ENCODE measurements at places on chromosomes 1 and 21.

DNA sequence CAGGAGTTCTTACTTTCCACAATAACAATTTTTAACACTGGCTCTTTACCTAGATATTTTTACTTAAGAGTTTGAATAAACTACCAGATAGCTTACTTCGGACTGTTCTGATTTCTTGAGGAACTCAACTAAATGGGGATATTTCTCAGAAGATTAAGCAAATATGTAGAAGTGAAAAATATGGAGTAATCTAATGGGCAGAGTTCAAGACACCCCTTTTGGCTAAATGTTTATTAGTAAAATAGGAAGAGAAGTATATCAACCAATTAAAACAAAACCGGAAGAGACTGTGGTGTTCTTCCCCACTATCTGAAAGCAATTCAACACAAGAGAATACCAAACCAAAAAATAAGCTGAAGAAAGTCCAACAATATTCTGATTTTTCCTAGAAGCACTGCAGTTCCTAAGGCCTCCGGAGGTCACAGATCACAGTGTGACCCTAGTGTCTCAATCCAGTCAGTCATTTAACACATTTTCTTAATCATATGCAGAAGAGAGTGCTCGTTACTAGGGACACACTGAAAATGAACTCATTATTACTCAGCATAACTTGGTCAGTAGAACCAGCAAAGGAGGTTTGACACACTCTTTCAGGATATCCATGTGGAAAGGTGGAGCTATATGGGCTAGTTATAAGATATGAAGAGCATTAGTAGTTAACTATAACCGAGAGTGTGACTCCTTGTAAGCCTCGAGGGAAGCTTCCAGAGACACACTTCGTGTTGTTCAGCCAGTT, 5.2 kb downstream of the SIPA1L2 start:
- DNase-seq: no peak
- peaks cover 53% of the 10 kb centered on the region for H3K4me1 ChIP-seq
- peak overlapping the region; percentile 58 for H3K27ac ChIP-seq
- no peaks in the 10 kb centered on the region for H3K36me3 ChIP-seq
- H3K27me3 ChIP-seq: no peaks in the 10 kb centered on the region
- H3K4me3 ChIP-seq: no peak overlapping the region

- no peaks in the 10 kb centered on the region for H3K36me3 ChIP-seq
- H3K27ac ChIP-seq: peak overlapping the region; percentile 36
- H3K4me3 ChIP-seq: no peak overlapping the region
- DNase-seq: no peak
- no peaks in the 10 kb centered on the region for H3K4me1 ChIP-seq
Measured at GRCh38 chr1:64527165-64527564, 57.2 kb downstream of the CACHD1 start.

- no peak for DNase-seq
- no peak overlapping the region for H3K4me3 ChIP-seq
- H3K4me1 ChIP-seq: peaks cover 17% of the 10 kb centered on the region
- H3K27ac ChIP-seq: peak overlapping the region; percentile 80
- no peaks in the 10 kb centered on the region for H3K27me3 ChIP-seq
Measured at GRCh38 chr1:154726443-154726842, 118.5 kb upstream of the ADAR start.

DNA sequence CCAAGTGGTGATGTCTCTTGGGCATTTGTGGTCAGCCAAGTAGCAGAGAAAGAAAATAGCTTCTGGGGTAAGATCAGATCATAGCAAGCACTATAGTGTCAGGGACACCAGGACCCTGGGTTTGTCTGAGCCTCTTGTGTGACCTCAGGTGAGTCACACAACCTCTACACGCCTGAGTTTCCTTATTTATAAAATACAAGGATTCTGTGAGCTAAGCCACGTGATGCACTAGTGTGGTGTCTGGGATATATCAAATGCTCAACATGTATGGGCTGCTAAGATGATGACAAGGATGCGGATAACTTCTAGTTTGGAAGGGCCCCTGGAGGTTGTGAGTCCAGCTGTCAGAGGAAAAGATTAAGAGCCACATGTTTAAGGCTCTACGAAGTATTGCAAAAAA, 24.5 kb upstream of the ZNF436 start:
- H3K4me1 ChIP-seq: peaks cover 22% of the 10 kb centered on the region
- DNase-seq: no peak
- H3K4me3 ChIP-seq: no peak overlapping the region
- no peaks in the 10 kb centered on the region for H3K27me3 ChIP-seq
- H3K36me3 ChIP-seq: peaks cover 8% of the 10 kb centered on the region

DNA sequence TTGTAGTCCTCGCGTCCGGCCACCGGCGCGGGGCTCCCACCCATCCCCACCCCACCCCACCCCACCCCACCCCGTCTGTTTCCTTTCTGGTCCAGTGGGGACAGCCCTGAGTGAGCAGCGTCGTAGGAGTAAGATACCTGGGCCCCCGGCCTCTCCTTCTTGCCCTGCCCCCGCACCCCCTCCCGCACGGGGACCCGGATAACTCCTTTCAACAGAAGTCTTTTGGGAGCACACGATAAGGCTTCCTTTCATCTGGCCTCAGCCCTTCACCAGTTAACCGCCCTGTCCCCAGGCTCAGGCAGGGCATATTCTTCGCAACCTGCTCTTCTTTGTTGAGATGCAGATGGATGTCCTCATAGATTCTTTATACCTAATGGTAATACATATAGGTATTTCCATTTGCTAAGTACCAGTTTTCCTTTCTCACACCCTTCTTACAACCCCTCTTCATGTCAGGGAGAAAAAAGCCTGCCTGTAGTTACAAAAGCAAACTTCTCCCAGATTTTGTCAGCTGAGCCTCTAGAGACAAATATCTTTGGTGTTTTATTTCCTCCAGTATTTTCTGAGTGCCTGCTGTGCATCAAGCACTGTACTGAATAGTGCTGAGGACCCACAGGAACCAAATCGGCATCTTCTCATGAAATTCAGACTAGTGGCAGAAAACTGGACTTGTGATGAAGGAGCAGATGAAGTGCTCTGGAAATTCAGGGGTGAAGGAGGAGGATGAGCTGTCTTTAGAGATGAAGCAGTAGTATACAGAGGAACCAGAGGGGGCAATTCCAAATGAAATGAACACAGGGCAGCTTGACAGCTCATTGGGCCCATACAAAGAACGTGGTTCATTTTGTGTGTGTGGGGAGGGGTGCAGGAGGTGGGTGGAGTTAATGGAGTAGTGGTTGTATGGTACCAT, 33.6 kb downstream of the SLC2A1 start:
- no peak for DNase-seq
- H3K27me3 ChIP-seq: no peaks in the 10 kb centered on the region
- peak overlapping the region; percentile 84 for H3K27ac ChIP-seq
- peaks cover 15% of the 10 kb centered on the region for H3K4me1 ChIP-seq

- H3K4me1 ChIP-seq: no peaks in the 10 kb centered on the region
- H3K4me3 ChIP-seq: no peak overlapping the region
- H3K27ac ChIP-seq: no peak overlapping the region
Measured at GRCh38 chr1:171754353-171754705, 12.5 kb upstream of the VAMP4 start.

GRCh38 chr21:38683222-38683621, 122.5 kb upstream of the ETS2 start:
- H3K4me1 ChIP-seq: no peaks in the 10 kb centered on the region
- no peak overlapping the region for H3K4me3 ChIP-seq
- no peaks in the 10 kb centered on the region for H3K27me3 ChIP-seq
- DNase-seq: no peak
- no peak overlapping the region for H3K27ac ChIP-seq

- H3K27me3 ChIP-seq: no peaks in the 10 kb centered on the region
- H3K4me1 ChIP-seq: no peaks in the 10 kb centered on the region
- no peak overlapping the region for H3K4me3 ChIP-seq
- H3K27ac ChIP-seq: no peak overlapping the region
- no peaks in the 10 kb centered on the region for H3K36me3 ChIP-seq
Measured at GRCh38 chr1:231856894-231857293, 230.3 kb downstream of the DISC1 start.

DNA sequence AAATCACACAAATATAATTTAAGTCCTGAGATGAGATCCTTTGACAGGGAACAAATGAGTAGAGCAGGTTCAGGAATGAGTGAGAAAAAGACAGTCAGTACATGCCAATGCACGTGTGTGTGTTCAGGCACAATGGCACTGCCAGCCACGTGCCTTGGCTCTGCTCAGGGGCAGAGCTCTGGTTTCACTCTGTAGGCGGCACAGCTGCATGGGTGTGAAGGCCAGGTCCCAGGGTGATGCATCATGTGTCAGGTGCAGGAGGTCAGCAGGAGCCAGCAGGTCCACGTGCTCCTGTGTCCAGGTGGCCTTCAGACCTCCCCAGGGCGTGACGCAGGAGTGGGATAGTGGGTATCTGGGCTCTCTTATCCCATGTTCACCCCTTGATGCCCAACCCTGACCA, 386.1 kb downstream of the KCNH1 start:
- H3K36me3 ChIP-seq: no peaks in the 10 kb centered on the region
- H3K4me3 ChIP-seq: no peak overlapping the region
- H3K27me3 ChIP-seq: no peaks in the 10 kb centered on the region

- peak overlapping the region; percentile 67 for H3K27ac ChIP-seq
- H3K27me3 ChIP-seq: no peaks in the 10 kb centered on the region
- H3K4me1 ChIP-seq: peaks cover 36% of the 10 kb centered on the region
- no peak for DNase-seq
- H3K4me3 ChIP-seq: no peak overlapping the region
Measured at GRCh38 chr1:184424945-184425344, 38.1 kb downstream of the C1orf21 start.

DNA sequence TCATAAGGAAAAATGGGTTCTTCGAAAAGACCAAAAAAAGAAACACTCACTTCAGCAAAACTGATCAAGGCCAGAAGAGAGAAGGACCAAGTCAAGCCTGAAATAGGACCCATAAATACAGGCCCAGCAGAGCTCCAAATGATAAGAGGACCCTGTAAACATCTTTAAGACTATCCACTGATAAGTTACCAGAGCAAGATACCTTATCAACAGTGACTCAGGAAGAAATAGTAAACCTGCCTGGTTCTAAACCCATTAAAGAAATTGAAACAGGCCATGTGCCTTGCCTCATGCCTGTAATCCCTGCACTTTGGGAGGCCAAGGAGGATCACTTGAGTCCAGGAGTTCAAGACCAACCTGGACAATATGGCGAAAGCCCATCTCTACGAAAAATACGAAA, 81.8 kb upstream of the ERRFI1 start:
- H3K27me3 ChIP-seq: no peaks in the 10 kb centered on the region
- no peak overlapping the region for H3K4me3 ChIP-seq
- no peak for DNase-seq
- no peaks in the 10 kb centered on the region for H3K4me1 ChIP-seq
- H3K36me3 ChIP-seq: no peaks in the 10 kb centered on the region

DNA sequence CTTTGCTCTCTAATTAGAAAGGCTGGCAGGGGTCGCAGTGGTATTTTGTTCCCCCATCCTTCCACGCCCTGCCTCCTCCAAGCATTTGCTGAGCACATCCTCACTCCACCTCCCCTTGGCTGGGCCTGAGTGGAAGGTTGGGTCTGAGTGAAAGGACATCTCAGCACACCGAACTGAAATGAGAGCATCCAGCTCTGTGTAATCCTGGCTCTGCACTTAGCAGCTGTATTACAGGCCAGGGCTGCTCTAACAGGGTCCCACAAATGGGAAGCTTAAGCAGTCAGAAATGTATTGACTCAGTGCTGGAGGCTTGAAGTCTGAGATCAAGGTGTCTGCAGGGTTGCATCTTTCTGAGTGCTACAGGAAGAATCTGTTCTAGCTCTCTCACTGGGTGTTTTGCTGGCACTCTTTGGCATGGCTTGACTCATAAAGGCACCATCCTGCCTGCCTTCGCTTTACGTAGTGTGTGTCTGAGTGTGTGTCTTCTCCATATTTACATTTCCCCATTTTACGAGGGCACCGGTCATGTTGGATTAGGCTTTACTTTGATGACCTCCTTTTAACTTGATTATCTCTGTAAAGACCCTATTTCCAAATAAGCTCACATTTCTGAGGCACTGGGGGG, 48.5 kb upstream of the IGSF21 start:
- H3K4me3 ChIP-seq: no peak overlapping the region
- H3K36me3 ChIP-seq: no peaks in the 10 kb centered on the region
- no peak overlapping the region for H3K27ac ChIP-seq
- no peaks in the 10 kb centered on the region for H3K4me1 ChIP-seq
- peaks cover 48% of the 10 kb centered on the region for H3K27me3 ChIP-seq

- no peaks in the 10 kb centered on the region for H3K4me1 ChIP-seq
- H3K27me3 ChIP-seq: no peaks in the 10 kb centered on the region
- H3K36me3 ChIP-seq: no peaks in the 10 kb centered on the region
- H3K27ac ChIP-seq: no peak overlapping the region
Measured at GRCh38 chr1:224998185-224998584, 68.7 kb downstream of the DNAH14 start.

- H3K27ac ChIP-seq: no peak overlapping the region
- no peaks in the 10 kb centered on the region for H3K4me1 ChIP-seq
- H3K27me3 ChIP-seq: no peaks in the 10 kb centered on the region
- no peak overlapping the region for H3K4me3 ChIP-seq
- no peaks in the 10 kb centered on the region for H3K36me3 ChIP-seq
- no peak for DNase-seq
Measured at GRCh38 chr1:20302108-20302471, 11.4 kb downstream of the VWA5B1 start.

- H3K4me3 ChIP-seq: no peak overlapping the region
- no peaks in the 10 kb centered on the region for H3K36me3 ChIP-seq
- no peak overlapping the region for H3K27ac ChIP-seq
Measured at GRCh38 chr1:158941317-158941716, 10.0 kb downstream of the PYHIN1 start.

DNA sequence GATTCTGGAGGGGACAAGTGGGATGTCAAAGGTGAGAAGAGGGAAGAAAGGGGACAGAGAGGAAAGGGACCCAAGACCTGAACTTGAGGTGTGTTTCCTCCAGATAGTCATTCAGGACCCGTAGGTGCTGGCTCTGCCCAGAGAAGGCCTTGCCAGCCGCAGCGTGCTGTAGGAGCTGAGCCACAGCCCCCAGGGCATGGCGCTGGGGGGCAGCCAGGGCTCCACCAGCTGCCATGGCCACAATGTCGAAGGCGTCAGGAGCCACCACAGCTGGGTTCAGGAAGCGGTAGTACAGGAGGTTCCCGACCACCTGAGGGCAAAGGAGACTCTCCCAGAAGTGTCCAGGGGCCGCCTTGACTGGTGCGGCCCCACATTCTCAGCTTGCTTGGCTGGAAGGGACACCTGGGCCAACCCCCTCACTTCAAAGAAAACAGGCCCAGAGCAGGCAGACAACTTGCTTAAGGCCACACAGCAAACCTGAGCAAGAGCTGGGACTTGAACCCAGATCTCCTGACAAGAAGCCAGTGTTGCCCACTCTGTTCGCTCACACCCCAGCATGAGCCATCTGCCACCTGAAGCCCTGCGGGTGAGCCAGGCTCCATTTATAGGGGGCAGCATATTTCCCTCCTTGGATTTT, 34.0 kb upstream of the MEF2D start:
- DNase-seq: peak; percentile 1
- H3K27me3 ChIP-seq: no peaks in the 10 kb centered on the region
- no peak overlapping the region for H3K27ac ChIP-seq
- no peaks in the 10 kb centered on the region for H3K4me1 ChIP-seq
- no peak overlapping the region for H3K4me3 ChIP-seq

DNA sequence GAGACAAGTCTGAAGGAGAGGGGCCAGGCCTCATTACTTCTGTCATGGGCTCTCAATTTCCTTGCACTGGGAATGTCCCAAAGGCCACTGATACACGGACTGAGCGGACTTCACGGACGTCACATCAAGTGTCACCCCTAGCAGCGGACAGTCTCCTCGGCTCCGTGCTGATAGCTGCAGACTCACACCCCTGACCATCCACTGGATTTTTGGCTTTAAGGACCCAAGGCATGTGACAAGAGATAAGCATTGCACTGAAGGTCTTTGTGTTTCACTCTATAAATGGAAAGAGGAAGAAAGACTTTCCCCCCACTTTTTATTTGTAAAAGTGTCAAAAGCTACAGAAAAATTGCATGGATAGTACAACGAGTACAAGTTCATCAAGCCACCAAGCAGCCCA, 200.4 kb upstream of the FGGY start:
- H3K27ac ChIP-seq: no peak overlapping the region
- no peaks in the 10 kb centered on the region for H3K4me1 ChIP-seq
- H3K27me3 ChIP-seq: no peaks in the 10 kb centered on the region
- H3K4me3 ChIP-seq: no peak overlapping the region
- H3K36me3 ChIP-seq: no peaks in the 10 kb centered on the region

All from transverse colon (tissue), 4 donors.